BE2C (cell line): ENCODE measurements at places on chromosomes 1 and 21.

DNA sequence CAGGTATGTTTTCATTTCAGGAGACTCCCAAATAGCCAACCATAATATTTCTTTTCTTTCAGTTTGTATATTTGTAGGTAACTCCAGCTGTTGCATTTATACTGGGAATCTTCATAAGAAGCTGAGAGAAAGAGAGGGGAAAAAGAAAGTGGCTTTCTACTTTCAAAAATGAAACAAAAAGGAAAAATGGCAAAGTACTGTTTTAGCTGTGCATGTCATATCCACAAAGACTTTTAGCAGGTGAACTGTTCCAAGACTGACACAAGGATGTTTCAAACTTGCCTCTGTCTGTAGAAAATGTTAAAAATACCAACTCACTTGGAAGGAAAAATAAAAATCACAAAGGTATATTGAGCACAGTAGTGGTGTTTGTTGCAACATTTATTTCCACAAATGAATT lies 41.9 kb upstream of the CACYBP start:
- no peak for DNase-seq

DNA sequence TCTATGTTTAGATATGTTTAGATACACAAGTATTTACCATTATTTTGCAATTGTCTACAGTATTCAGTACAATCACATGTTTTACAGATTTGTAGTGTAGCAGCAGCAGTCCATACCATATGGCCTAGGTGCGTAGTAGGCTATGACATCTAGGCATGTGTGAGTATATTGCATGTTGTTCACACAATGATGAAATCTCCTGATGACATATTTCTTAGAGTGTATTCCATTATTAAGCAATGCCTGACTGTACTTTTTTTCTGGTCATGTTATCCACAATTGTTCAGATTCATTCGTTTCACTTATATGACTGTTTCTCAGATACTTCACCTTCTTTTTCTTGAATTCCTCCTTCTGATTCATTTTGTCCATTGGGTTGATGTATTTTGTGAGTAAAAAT lies 9.9 kb upstream of the BACE2 start:
- no peak for DNase-seq

DNA sequence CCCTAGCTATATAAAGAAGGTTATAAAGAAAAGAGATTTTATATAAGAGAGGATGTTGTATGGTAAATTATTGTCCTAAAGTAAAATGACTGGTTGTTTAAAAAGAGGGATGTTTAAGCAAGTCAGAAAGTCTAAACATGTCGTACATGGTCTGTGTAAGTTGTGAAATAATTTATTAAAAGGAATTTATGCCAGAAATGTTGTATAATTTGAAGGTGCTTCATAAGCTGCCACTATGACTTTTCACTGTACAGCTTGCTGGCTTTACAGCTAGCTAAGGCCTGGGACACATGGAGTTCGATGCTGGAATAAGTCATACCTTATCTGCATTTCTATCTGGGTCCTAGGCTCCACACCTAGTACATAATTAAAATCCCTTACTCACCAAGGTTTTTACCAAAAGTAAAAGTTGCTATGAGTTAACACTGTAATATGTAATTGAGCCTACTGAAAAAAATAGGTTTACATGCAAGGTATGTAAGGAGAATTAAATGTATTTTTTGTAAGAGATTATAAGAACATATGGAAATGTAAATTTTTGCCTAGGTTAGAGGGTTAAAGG lies 59.0 kb upstream of the EDEM3 start:
- no peak for DNase-seq

GRCh38 chr21:41250519-41250918 lies 66.1 kb upstream of the FAM3B start:
- no peak for DNase-seq

DNA sequence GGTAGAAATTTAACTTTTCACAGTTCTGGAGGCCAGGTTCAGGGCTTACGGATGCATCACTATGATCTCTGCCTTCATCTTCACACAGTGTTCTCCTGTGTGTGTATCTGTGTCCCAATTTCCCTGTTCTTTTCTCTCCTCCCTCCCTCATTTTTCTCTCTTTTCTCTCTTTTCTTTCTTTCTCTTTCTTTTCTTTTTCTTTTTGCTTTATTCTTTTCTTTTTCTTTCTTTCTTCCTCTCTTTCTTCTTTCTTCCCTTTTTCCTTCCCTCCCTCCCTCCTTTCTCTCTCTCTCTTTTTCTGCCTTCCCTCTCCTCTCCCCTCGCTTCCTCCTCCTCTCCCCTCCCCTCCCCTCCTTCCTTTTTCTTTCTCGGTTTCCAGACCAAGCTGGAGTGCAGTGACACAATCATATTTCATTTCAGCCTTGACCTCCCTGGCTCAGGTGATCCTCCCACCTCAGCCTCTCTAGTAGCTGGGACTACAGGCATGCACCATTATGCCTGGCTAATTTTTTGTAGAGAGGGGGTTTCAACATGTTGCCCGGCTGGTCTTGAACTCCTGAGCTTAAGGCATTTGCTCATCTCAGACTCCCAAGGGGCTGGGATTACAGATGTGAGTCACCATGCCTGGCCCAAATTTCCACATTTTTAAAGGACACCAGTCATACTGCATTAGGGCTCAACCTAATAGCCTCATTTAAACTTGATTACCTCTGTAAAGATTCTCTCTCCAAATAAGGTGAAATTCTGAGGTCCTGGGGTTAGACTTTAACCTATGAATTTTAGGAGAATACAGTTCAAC lies 115.9 kb downstream of the HUNK start:
- DNase-seq = no peak

GRCh38 chr1:162944974-162945674 lies 84.1 kb upstream of the CCDC190 start:
- peak; percentile 64 for DNase-seq

GRCh38 chr1:196902344-196902743 lies 14.5 kb downstream of the CFHR4 start:
- DNase-seq = no peak

DNA sequence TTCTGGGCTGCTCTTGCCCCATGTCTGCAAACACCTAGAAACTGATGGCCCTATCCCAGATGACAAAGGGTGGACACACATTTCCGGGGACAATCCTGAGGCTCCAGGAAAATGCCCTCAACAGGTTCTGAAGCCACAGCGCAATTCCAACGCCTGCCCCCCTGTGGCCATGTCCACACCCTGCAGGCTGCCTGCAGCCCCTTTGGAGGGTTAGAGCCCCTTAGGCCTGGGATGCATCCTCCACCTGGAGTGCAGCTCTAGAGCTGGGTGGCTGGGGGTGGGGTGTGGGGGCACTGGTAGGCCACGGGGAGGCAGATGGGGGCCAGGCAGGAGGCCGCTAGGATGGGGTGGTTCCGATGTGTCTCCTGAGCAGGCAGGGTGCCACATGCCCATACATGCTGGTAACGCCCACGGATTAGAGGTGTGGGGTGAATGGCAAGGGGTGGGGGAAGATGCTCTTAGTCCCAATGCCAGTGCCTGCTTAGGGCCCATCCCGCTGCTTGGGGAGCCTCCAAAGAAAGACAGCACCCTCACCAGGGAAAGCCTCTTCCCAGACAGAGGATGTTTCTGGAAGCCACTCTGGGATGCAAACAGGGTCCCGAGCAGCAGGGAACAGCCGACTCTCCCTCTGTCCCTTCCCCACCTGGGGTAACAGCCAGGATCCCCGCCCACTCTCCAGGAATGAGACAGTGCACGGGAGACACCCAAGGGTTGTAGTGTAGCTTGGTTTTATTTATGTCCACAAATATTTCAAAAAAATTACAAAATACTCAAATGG lies 34.0 kb downstream of the SLC45A1 start:
- DNase-seq = peak; percentile 44

GRCh38 chr1:38329644-38330043 lies 283.1 kb upstream of the POU3F1 start:
- no peak for DNase-seq

- no peak for DNase-seq
Observed at GRCh38 chr1:202160377-202160940, at the start of gene PTPN7. Gene PTPN7 (minus strand): TSS chr1:202160602. CDS start chr1:202159402, 1,200 bp downstream.

GRCh38 chr1:160400646-160401486 lies 502 bp downstream of the VANGL2 start:
- DNase-seq = no peak

DNA sequence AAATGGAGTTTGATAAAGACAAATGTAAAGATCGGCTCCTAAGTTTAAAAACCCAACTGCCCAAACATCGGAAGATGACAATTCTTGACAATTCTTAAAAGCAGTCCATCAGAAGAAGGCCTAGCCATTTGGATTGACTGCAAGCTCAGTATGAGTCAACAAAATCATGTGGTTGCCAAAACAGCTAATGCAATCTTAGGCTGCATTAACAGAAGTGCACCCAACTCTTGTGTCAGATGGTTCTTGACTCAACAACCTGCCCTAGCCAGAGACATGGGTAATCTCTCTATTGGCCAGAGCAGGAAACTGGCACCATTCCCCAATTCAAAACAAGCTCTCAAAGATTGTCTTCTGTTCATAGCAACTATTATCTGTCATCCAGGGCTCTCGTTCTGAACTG lies 9.9 kb upstream of the NCF2 start:
- DNase-seq = no peak

DNA sequence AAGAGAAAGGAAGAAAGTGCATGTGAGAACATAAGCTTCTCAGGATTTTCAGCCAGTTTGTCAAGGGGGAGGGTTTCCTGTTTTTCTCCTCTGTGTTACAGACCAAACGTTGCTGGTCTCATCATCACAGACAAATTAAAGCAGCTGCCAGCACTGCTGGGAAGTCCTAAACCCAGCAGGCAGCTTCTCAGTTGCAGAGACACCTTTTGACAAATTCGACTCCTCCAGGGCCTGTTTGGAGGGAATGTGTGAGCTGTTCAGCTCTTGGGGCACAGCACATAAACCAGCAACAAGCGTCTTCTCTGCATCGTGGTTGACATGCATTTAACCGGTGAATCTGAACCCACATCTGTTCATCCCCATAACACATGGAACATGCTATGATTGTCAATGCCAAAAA lies 454.6 kb upstream of the RUNX1 start:
- no peak for DNase-seq

GRCh38 chr1:99571092-99571734 lies 74.7 kb upstream of the PALMD start:
- DNase-seq = no peak

DNA sequence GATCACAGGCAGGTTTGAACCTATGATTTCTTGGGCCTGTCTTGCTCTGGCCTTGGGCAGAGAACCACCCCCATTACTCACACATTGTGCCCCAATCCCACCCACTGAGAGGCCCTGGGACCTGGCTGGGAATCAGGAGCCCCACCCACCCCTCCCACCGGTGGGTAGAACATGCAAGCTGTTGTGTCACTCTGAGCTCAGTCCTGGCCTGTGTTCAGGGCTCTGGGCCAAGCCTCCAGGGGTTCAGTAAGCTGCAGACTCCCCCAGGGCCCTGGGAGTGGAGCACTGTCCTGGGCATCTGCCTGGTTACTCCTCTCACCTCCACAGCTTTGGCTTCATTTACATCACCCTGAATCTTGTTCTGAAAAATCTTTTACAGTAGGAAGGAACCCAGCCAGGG lies 270.5 kb downstream of the RRAGC start:
- DNase-seq = no peak

- no peak for DNase-seq
Observed at GRCh38 chr1:118945489-118945888, 42.7 kb downstream of the TBX15 start.

DNA sequence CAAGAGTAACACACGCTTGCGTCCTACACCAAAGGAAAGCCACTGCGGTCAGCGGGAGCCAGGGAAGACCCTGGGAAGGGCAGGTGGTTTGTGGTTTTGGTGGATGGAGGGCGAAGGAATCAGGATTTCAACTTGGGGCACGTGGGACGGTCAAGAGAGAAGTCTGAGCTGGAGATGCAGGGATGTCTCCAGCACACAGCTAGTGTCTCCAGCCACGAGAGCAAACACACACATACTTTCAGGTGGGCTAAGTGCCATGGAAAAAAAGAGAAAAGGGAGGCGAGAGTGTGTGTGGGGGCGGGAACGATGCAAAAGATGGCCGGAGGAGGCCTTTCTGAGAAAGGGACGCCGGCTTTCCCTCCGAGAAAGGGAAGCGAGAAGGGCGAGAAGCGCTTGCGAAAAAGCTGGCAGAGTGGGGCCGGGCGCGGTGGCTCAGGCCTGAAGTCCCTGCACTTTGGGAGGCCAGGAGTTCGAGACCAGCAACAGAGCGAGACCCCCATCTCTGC lies 1.4 kb upstream of the SRRM1 start:
- DNase-seq = no peak

- DNase-seq = peak; percentile 37
Observed at GRCh38 chr1:108708691-108709660, 3.7 kb upstream of the FNDC7 start.

GRCh38 chr1:155105604-155106011 lies 22.1 kb upstream of the EFNA1 start:
- DNase-seq = no peak

GRCh38 chr1:109113590-109114341 lies at the start of gene ELAPOR1:
Gene ELAPOR1 (plus strand): TSS chr1:109114115. CDS start chr1:109114184, 69 bp downstream.
- peak; percentile 49 for DNase-seq

DNA sequence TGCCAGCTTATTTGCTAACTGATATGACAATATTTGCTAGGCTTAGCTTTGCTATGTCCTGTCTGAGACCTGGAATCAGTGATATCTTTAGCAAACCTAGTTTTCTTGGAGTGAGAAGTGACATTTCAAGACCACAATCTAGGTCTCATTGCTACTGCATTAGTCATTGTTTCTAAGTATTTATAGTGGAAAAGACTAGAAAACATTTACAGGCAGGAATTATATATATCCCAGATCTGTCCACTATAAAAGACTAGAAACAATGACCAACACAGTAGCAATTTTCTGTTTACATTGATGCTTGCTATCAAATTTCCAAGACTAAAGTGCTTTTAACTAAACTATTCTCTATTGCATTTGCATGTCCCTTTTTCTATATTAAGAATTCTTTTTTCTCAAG lies 5.0 kb upstream of the RGS18 start:
- no peak for DNase-seq

- no peak for DNase-seq
Observed at GRCh38 chr1:99173900-99174299, 90.4 kb upstream of the PLPPR4 start.

DNA sequence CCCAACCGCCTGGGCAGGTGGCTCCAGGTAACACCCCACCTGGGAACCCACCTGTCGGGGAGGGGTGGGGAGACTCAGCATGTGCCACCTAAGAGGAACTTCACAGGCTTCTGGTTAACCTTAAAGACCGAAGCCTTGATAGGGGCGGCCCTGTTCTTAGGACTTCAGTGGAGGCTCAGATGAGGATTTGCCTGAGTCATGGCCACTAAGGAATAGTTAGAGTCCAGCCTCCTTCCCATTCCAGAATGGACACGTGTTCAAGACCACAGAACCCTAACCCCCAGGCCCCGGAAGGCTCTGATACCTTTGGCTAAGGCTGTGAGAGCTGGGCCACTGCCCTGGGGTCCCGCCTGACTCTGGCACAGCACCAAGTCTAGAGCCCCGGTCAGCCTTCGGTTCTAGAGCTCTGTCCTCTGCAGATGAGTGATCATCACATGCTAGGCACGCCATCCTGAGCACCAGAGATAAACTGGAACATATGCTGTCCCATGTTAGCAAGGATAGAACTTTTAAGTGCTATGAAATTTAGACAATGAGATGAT lies 20.3 kb downstream of the PADI6 start:
- DNase-seq = no peak

DNA sequence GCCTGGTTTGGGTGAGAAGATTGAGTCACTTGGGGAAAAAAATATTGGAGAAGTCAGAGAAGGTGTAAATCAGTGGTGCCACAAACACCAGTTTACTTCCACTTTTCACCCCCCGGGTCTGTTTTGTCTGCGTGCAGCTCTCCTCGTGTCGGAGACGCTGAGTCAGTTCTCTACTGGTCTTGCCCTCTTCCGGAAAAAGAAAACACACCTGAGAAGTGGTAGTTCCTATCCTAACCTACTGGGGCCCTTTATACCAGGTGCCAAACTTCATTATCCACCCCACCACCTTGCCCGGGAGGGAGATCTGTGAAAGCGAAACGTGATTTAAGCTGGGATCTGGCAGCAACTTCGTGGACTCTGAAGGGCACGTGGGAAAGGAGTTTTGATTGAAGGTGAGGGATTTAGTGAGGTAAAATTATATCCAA lies 855 bp upstream of the IVNS1ABP start:
- no peak for DNase-seq
